ENCODE measurements at places on chromosomes 12 and 14. TPM values are rescaled to one million over a fixed set of nuclear protein-coding genes. Genes with fewer than 3 reads are reported as not detected.

- no peak for DNase-seq
These were observed 16.6 kb upstream of the GPR68 start for GRCh38 chr14:91261115-91261514.

GRCh38 chr12:52817003-52817698, 3.2 kb upstream of the KRT4 start:
- no peak for DNase-seq

- peak; percentile 99 for DNase-seq
These were observed 26.0 kb downstream of the PPFIBP1 start for GRCh38 chr12:27549801-27550652.

DNA sequence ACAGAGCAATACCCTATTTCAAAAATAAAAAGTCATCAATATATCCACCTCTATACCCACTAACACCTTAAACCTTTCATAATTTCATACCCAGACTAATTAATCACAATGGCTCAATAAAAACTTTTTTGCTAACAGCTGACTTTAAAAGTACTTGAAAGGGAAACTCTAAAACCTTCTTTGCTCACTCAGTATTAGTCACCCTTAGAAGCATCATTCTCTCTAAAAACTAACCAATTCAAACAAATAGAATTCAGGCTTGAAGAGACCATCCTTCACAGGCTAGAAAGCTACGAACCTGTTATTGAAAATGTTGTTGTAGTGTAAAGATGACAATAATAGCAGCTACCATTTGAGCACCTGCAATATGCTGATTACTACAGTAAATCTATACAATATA, 37.2 kb downstream of the HECTD1 start:
- DNase-seq = no peak

PROX2 gene
- not detected for total RNA-seq

PTPN11 gene
- total RNA-seq = 126 TPM
